Spleen (tissue), 13 donors: ENCODE measurements at places on chromosomes 1 and 21. TPM values are rescaled to one million over a fixed set of nuclear protein-coding genes. Genes with fewer than 3 reads are reported as not detected.

- no peaks in the 10 kb centered on the region for H3K4me1 ChIP-seq
- H3K27me3 ChIP-seq = peaks cover 26% of the 10 kb centered on the region
- no peak for DNase-seq
- H3K36me3 ChIP-seq = no peaks in the 10 kb centered on the region
- H3K4me3 ChIP-seq = no peak overlapping the region
- no peak overlapping the region for H3K27ac ChIP-seq
These were observed 356.6 kb upstream of the USP24 start for GRCh38 chr1:55571767-55572166.

DNA sequence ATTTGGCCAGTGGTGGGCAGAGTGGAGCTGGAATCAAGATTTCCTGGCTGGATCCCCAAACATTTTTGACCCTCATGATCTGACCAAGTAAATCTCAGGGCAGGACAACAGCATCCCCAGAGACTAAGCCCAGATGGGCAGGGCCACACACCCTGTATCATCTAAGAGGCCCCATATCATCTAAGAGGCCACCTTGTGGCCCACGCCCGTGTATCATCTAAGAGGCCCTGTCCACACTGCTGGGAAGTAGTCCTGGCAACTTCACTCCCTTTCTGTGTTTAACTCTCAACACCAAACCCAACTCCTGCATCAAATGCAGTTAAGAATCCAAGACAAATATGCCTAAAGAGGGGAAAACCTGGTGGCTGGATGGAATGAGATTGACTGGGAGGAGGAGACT lies 81.6 kb upstream of the SSX2IP start:
- DNase-seq = no peak
- no peaks in the 10 kb centered on the region for H3K36me3 ChIP-seq
- H3K4me3 ChIP-seq = no peak overlapping the region
- no peaks in the 10 kb centered on the region for H3K4me1 ChIP-seq
- no peaks in the 10 kb centered on the region for H3K27me3 ChIP-seq

KCND3 gene
- 10.0 TPM for total RNA-seq

DNA sequence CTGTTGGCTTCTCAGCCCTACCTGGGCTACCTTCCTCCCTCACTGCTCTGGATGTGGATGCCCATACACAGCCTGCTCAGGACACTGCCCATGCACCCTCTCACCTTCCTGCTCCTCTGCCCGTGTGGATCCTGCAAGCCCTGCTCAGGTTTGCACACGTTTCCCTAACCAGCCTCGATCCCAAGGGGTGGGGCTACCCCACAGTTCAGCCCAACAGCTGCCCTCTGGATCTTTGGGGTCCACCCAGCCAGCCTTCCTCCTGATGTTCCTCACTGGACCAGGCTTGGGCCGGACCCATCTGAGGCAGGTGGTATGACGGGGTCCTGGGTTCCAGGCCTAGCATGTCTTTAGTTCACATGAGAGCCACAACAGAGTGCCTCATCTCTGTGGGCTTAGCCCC lies 4.7 kb downstream of the TMEM54 start:
- peaks cover 46% of the 10 kb centered on the region for H3K27me3 ChIP-seq
- peaks cover 19% of the 10 kb centered on the region for H3K4me1 ChIP-seq

DNA sequence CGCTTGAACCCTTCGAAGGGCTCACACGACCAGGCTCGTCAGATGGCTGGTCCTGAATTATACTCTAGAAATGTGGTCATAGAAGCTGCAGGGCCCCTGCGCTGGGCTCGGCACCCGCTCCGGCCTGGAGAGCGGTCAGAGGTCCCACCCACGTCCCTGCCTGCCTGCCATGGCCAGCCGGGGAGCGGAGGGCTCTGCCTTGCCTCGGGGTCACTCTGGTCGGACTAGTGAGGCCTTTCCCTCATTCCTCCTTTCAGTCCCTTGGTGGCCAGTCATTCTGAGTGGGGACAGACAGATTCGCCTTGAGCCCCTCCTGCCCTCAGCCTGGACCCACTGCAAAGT lies 529 bp upstream of the MARCKSL1 start:
- H3K4me3 ChIP-seq = peak overlapping the region; percentile 81
- peaks cover 80% of the 10 kb centered on the region for H3K4me1 ChIP-seq
- DNase-seq = no peak
- H3K27me3 ChIP-seq = no peaks in the 10 kb centered on the region
- H3K27ac ChIP-seq = peak overlapping the region; percentile 82
